ENCODE measurements at places on chromosomes 4 and X.
A peak's percentile ranks its signal among the peaks of the same experiment; 100 is the strongest.

DNA sequence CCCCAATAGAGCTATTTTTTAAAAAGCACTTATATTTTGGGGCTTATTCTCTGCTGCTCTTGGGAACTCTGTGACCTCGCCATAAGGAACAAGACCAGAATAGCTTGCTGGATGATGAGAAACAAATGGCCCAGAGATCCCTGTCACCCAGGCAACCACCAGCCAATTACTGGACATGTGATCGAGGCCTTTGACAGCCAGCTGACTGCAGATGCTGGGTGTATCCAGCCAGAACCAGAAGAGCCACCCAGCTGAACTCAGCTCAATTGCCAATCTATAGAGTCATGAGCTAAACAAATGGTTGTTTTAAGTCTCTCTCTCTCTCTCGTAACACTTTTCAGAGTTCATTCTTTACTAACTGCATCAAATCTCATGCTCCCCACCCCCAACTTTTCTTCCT, 24.4 kb upstream of the CITED1 start:
- DNase-seq, result no peak

- no peak for DNase-seq
Measured at GRCh38 chr4:83196921-83197320, 82.4 kb upstream of the PLAC8 start.

- DNase-seq, result peak; percentile 53
Measured at GRCh38 chr4:38523524-38524448, 140.2 kb upstream of the KLF3 start.

DNA sequence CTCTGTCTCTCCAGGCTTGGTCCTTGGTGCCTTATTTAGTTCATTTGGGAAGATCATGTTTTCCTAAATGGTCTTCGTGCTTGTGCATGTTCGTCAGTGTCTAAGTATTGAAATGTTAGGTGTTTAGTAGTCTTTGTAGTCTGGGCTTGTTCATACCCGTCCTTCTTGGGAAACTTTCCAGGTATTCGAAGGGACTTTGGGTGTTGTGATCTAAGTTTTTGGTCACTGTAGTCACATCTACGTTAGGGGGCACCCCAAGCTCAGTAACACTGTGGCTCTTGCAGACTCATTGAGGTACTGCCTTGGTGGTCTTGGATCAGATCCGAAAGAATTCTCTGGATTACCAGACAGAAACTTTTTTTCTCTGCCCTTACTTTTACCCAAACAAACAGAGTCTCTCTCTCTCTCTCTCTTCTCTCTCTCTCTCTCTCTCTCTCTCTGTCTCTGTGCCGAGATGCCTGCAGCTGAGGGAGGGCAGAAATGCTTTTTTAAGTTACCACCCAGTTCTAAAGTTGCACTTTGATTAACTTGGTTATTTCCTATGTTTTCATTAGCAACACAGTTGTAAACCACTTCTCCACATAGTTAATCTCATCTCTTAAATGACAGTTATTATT, 67.6 kb upstream of the SLC7A3 start:
- DNase-seq, result no peak

- DNase-seq, result no peak
Measured at GRCh38 chrX:19864736-19865135, 22.7 kb downstream of the SH3KBP1 start.

- DNase-seq, result no peak
Measured at GRCh38 chr4:126850286-126850685, 782.5 kb upstream of the INTU start.

Measured in CD4-positive, alpha-beta T cell treated with Interleukin-6 at 100 ng/mL for 8 hours (primary cell).